ENCODE measurements at places on chromosomes 6 and 20. TPM values are rescaled to one million over a fixed set of nuclear protein-coding genes. Genes with fewer than 3 reads are reported as not detected.

DNA sequence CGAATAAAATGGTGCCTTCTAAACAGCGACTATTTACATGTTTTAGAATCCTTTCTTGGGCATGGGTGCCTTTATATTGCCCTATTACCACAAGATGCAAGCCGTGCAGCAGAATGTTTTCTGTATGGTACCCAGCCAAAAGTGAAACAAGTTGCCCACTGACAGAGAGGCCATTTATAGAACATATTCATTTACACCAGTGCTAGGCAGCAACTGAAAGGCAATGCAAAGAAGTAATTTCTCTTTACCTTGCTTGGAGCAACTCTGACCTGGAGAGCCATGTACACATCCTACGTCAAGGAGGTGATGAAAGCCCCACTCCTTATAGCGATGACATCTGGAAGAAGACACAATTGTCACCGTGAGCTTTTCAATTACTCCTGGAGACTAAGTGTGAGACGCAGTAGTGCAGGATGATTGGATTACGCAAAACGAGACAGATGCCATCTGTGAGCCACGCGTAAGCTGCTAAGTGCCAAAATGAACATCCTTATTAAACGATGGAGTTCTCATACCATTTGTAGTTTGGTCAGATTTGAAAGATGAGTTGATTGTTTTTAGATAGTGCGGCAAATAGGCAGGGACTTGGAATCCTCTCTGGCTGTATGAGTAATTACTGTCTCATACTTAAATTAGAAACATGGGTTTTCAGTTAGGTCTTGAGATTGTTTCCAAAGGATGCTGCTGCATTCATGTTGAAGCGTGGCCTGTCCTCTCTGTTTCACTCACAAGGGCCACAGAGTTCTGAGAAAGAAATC is at the start of gene TMEM244:
TSS of gene TMEM244 (minus strand) at position 408 of the 758 bp plus-strand sequence. CDS start at position 281, 127 bp downstream.
- DNase-seq: no peak
- no peak within 1 kb of the TSS for H3K4me3 ChIP-seq
- no peaks in the 10 kb centered on the region for H3K4me1 ChIP-seq
- no peak within 1 kb of the TSS for H3K27ac ChIP-seq

DNA sequence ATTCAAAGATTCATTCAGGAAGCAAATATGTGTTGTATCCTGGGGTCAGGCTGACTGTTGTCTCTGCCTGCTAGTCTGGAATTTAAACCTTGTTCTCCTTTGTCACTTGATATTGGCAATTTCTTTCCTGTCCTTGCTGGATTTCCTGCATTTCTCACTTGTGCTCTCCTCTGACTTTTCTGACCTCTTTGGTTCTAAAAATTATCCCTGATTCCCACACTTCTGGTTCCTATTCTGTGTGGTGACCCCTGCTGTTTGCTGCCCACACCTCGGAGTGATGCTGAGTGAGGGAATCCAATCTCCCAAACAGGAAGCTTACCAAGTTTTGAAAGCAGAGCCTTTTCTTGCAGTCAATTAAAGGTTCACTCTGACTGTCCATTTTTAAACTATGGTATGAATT is 345.3 kb downstream of the CDKAL1 start:
- no peak overlapping the region for H3K27ac ChIP-seq
- H3K36me3 ChIP-seq: no peaks in the 10 kb centered on the region
- no peak for DNase-seq
- H3K27me3 ChIP-seq: no peaks in the 10 kb centered on the region
- H3K4me3 ChIP-seq: no peak overlapping the region
- peaks cover 63% of the 10 kb centered on the region for H3K4me1 ChIP-seq

Gene OR12D3
- not detected for polyA plus RNA-seq

Gene LAMA2
- polyA plus RNA-seq: 0.61 TPM
